Hair follicular keratinocyte (primary cell): ENCODE measurements at places on chromosomes 16 and 17. TPM values are rescaled to one million over a fixed set of nuclear protein-coding genes. Genes with fewer than 3 reads are reported as not detected.

RHBDL1 gene
- 5.1 and 9.8 TPM in 2 replicates for total RNA-seq

NHLRC4 gene
- total RNA-seq: 0.11 and 0.16 TPM in 2 replicates

SMTNL2 gene
- not detected in 2 replicates for total RNA-seq

VMP1 gene
- 76.3 and 81.1 TPM in 2 replicates for total RNA-seq

CYB561 gene
- 21.9 and 24.1 TPM in 2 replicates for total RNA-seq

CBX1 gene
- 47.1 and 66.8 TPM in 2 replicates for total RNA-seq

KRTAP1-1 gene
- total RNA-seq: not detected in 2 replicates

NPIPB6 gene
- 0.04 and 0.47 TPM in 2 replicates for total RNA-seq

CCDC182 gene
- total RNA-seq: not detected in 2 replicates

PLEKHG4 gene
- total RNA-seq: 2.6 and 5.2 TPM in 2 replicates

C17orf78 gene
- not detected in 2 replicates for total RNA-seq

SPAG5 gene
- total RNA-seq: 16.9 and 49.8 TPM in 2 replicates

NKD1 gene
- 0.16 and 0.23 TPM in 2 replicates for total RNA-seq

CXCL16 gene
- 1.9 and 14.8 TPM in 2 replicates for total RNA-seq

BRICD5 gene
- 0.55 and 2.0 TPM in 2 replicates for total RNA-seq

TMEM238L gene
- total RNA-seq: not detected in 2 replicates

DYNLRB2 gene
- total RNA-seq: 2.5 TPM in 1 of 2 replicates, not detected in the other

KRTAP1-5 gene
- not detected in 2 replicates for total RNA-seq

CDRT15L2 gene
- total RNA-seq: not detected in 2 replicates

SGCA gene
- total RNA-seq: not detected in 2 replicates

COG7 gene
- 10.2 TPM in 2 replicates for total RNA-seq

TP53TG3F gene
- not detected in 2 replicates for total RNA-seq

CMTM2 gene
- not detected in 2 replicates for total RNA-seq

CRYBA1 gene
- not detected in 2 replicates for total RNA-seq

CDYL2 gene
- total RNA-seq: 2.4 and 4.5 TPM in 2 replicates

PAGR1 gene
- total RNA-seq: 37.2 and 72.5 TPM in 2 replicates
